ENCODE measurements at places on chromosomes 13 and 19.

DNA sequence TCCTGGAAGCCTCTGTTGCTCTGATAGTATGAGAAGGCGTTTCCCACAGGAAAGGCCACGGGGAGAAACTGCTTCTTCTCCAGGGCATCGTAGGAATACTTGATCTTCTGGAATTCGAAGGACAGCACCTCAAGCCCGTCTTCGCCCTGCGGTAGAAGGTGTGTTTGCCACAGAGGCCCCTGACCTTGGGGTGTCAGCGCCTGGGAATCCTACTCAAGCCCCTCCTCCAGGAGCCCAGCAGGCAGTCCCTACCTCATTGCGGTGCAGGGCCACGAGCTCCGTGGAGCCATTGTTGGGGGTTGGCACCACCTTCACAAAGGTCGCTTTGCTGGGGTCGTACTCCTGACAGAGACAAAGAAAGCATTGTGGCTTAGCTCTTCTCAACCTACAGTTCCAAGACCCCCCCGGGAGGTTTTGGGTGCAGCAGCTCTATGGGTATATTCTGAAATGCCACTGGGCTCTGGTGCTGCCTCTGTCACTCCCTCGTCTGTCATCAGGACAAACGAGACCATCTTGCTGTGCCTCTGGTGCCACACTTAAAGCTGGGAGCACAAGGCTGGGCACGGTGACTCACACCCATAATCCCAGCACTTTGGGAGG is 3.7 kb downstream of the ATP13A1 start:
- DNase-seq, result no peak

GRCh38 chr13:87903553-87903952 is 232.4 kb downstream of the SLITRK5 start:
- no peak for DNase-seq

DNA sequence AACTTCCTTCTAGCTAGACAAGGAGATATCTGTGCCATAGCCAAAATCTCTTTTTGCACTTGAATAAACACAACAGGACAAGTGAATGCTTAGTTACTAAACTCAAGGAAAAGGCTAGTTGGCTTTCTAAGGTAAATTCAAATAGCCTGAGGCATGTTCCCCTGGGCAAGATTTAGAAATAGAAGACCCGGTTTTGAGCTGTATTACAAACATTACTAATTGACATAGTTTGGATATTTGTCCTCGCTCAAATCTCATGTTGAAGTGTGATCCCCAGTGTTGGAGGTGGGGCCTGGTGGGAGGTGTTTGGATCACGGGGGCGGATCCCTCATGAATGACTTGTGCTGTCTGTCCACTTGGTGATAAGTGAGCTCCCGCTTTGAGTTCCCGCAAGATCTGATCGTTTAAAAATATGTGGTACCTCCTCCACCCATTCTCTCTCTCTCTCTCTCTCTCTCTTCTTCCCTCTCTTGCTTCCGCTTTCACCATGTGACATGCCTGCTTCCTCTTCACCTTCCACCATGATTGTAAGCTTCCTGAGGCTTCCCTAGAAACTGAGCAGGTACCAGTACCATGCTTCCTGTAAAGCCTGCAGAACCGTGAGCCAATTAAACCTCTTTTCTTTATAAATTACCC is 3.9 kb upstream of the KBTBD6 start:
- no peak for DNase-seq

GRCh38 chr13:104372095-104372655 is 1306.0 kb upstream of the SLC10A2 start:
- no peak for DNase-seq

- DNase-seq, result peak; percentile 41
These were observed 507.0 kb downstream of the DACH1 start for GRCh38 chr13:71360041-71360440.

DNA sequence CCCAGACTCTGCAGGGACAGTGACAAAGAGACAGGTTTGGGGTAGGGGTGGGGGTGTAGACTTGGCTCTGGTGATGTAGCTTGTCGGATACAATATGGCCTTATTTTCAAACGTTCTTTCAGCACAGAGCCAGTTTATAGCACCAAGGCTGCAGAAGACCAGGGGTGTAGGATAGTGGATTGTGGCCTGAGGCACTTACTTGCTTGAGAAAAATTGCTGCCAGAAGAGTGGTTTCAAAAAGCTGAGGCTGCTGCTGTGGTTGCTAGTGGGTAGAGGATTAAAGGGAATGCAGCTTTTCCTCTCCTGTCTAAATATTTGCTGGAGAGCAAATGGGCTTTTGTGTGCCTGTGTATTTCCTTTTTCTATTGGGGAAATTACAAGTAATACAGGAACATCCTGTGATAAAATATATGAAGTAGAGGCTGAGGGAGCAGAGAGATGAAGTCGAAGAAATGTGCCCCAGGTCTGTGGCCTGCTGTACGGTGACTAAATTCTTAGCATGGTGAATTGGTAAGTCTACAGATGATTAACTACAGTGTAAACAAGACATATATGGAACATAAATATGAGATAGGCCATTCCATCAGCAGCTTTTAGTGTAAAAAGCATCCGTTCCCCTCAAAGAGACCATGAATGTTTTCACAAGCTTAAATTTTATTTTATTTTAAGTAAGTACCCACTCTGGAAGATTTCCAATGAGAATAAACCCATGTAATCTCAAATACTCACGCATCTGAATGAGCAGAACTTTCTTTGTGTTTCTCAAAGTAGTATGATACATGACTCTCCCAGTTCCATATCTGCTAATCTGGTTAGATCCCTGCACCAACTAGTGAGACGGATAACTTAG is 112.9 kb downstream of the LRCH1 start:
- peak; percentile 60 for DNase-seq

Measured in endothelial cell of umbilical vein (primary cell).